Activated effector memory CD4-positive, alpha-beta T cell treated with anti-CD3 and anti-CD28 coated beads, Interleukin-2, amount 50 U/mL, for 16 hours (primary cell): ENCODE measurements at places on chromosomes 1 and 21.

GRCh38 chr1:204883405-204883804, 12.7 kb downstream of the NFASC start:
- no peak for DNase-seq

DNA sequence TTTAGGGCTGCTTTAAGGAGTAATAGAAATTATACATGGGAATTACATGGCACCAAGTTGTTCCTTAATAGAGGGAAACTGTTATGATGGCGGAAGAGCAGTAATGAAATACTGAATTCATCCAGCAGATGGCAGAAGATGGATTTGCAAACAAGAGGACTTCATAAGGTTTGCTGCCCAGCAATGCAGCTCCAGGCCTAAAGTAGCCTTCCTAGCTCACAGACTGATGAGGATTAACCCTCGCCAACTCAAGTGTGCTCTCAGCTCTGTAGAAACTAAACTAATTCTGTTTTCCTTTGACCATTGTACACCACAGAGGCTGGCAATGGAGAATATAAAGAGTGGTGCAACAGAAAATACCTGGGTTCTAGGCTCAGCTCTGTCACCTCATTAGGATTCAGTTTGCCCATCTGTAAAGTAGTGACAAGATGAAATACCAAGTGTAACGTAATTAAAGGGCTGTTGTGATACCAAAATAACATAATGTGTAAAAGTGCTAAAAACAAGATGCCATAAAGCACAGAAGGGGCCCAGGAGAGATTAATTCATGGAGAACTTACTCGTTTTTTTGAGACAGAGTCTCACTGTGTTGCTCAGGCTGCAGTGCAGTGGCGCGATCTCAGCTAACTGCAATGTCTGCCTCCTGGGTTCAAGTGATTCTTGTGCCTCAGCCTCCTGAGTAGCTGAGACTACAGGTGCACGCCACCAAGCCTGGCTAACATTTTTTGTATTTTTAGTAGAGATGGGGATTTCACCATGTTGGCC, 102.4 kb upstream of the SERBP1 start:
- no peak for DNase-seq

DNA sequence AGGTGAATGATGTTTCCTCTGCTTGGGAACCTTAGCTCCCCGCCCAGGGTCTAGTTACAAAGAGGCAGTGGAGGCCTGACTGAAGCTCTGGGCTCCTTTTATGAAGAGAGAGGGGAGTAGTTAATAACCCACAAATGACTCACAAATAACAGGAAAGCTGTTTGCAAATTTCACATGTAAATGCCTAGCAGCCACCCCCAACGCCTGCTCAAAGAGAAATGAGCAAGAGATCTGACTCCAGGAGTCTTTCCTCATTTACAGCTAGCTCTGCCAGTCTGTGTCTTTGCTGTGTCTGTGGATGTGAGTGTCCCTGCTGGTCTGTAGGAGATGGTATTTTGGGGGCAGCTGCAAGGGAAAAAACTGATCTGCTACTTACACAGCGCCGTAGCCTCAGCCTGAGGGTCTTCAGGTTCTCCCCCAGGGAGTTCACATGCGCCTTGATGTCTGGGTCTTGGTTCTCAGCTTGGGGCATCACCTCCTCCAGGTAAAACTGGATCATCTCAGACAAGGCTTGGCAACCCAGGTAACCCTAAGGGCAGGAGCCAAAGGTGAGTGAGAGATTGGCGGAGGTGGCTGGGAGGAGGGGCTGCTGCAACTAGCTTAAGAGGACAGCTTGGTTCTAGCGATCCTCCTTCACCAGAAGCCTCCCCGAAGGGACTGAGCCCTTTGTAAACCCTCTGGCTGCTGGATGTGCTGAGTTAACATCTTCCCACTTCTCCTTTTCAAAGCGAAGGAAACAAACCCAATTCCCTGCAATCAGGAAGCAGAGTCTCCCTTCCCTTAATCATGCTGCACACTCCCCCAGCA, at the start of gene IL19:
Gene IL19, plus strand, starts transcription at position 243 of the 807 bp plus-strand sequence. CDS start 65,890 bp downstream, outside the sequence.
- DNase-seq, result peak; percentile 70

DNA sequence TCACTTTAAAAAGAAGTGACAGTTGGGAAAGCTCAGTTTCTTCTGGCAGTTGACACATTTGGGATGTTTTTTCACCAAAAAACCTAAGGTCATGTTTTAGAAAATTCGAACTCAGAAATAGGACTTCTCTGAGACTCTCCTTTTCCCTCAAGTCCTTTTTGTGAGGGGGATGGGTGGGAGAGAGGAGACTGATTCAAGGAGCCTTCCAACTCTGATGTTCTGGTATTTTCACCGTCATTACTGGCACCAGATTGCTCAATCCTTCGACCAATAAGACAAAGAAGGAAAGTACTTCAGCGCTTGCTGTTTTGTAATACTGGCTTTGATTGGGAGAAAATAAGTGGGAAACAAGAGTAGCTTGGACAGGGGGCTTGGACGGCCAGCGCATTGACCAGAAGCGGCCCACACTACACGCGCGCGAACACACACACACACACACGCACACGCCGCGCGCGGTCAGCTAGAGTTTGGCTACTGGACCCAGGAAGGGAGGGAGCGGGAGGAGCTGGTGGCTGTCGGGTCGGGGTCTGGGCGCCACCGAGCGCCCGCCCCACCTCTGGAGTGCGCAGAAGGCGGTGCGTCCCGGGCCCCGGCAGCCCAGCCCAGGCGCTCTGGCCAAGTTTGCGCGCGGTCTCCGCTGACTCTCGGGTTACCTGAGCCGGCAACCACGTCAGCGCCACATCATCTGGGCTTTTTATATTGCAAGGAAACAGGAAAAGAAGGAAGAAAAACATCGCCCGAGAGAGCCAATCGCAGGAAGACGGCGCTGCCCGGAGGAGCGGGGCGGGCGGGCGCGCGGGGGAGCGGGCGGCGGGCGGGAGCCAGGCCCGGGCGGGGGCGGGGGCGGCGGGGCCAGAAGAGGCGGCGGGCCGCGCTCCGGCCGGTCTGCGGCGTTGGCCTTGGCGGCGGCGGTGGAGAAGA, at the start of gene KCNK1:
Gene KCNK1, plus strand, starts transcription at position 855 of the 921 bp plus-strand sequence. Its CDS starts 66 bp downstream, at position 921.
- peak; percentile 64 for DNase-seq

DNA sequence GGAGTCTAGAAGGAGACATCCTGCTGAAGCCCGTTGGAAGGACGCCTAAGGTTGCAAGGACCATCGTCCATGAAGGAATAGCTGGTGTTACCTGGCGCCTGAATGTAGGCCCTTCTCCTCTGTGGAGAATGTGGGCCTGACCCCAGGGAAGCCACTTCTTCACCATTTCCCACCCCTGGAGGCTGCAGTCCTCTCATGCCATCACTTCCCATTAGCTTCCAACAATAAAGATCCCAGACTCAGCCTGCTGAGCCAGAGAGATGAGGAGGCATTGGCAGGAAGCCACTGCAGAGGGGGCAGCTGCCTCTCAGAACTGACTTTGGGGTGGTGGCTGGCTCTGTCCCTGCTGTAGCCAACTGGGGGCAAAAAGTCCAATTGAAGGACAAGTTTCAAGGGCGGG, 21.3 kb upstream of the KCNE2 start:
- no peak for DNase-seq

DNA sequence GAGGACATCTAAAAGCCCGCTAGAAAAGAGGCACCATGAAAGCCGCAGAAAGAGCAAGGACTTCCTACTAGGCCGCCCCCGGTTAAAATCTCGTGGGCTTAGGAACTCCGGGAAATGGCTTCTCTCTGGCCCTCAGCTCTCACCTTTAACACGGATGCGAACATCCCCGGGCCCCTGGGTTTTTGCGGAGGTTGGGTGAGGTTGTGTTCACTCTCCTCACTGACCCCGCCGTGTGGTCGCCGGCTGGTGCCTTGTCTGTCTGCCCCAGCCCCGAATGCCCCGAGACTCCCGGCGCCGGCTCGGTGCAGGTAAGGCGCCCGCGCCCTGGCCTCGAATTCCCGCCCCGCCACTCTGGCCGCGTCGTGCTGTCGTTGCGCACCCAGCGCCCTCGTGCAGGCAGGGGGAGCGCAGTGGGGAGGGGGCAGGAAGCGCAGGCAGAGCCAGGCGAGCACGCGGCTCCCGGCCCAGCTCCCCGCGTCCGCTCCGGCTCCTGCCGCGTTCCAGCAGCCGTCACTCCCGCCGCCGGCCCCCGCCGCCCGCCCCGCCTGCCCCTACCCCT, at the start of gene SHISAL2A:
Gene SHISAL2A, plus strand, starts transcription at position 437 of the 559 bp plus-strand sequence. CDS start 326 bp downstream, outside the sequence.
- peak; percentile 86 for DNase-seq

DNA sequence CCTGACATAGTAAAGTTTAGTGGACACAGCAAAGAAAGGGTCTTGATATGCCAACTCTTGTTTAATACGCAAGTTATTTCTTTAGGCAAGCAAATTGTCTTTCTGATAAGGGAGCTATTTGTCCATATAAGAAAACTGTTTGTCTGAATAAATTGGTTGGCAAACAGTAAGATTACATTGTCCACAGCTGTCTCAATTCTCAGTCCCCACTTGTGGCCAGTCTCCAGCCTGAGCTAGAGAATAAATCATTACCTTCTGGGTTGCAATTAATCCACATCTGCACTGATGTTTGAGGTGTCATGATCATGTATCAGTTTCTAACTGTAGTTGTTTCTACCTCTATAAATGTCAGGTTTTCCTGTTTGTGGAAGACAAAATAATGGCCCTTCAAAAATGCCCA, 60.0 kb upstream of the TNR start:
- DNase-seq, result no peak

- DNase-seq, result no peak
Observed at GRCh38 chr1:28766532-28767183, 29.9 kb downstream of the YTHDF2 start.

GRCh38 chr1:213244664-213245091, 193.6 kb downstream of the RPS6KC1 start:
- no peak for DNase-seq

- DNase-seq, result no peak
Observed at GRCh38 chr21:37195059-37195458, 72.1 kb downstream of the VPS26C start.

- no peak for DNase-seq
Observed at GRCh38 chr1:18560692-18561091, 70.0 kb upstream of the PAX7 start.

DNA sequence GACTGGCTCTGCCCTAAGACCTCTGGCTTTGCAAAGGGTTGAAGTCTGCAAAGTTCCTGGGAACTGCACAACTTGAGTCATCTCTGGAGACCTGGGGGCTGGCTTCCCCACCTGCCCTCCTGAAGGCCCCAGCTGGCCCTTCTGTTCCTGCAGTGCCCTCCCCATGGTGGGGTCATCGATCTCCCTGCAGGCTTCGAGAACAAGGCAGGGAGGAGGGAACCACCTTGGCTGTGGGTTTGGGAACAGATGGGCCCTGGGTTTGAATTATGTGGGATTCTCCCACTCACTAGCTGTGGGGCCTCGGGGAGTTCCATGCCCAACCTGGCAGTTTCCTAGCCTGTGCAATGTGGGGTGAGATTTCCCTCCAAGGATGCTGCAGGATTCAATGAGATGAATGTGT, 310.2 kb downstream of the PTPRU start:
- no peak for DNase-seq

- no peak for DNase-seq
Observed at GRCh38 chr1:34683616-34684015, 71.2 kb upstream of the GJB5 start.

DNA sequence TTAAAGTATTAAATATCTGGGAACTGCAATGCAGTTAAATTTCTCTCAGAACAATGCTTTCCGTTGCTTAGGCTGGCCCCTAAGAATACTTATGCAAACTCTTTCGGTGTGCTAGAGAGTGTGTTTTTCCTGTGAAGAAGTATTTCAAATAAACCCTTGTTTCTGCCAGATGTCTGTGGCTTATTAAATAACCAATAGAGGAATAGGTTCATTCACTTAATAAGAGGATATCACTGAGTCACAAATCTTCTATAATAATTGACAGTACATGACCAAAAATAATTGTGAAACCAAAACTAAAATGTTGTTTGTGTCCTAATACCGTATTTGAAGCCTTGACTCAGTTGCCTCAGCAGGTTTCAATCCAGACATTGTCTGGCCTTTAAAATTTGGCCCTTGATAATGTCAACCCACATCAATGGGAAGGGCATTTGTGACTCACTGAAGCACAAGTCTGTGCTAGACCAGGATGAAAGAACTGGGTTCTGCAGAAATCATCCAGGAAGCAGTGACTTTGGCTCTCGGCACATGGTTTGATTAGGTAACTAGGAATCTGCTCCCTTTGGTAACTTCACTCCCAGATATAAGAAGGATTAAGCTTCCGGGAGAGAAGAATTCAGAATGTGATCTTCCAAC, 104.2 kb upstream of the BARHL2 start:
- no peak for DNase-seq

GRCh38 chr1:3425486-3426215, 28.8 kb upstream of the ARHGEF16 start:
- DNase-seq, result no peak

DNA sequence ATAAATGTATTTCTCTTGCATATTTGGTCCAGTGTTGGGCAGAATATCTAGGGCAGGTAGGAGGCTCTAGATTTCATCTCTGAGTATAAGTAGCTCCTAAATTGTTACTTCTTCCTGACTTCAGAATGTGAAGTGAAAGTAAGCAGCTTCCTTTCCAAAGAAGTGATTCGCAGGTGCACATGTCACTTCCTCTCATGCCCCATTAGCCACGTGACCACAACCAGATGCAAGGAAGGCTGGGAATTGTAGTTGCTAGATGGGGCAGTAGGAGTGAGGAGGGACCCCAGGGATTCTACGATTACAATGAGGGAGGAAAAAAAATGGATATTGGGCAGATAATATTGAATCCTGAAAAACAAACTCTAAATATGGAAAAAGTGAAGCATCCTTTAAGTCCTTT, 113.2 kb upstream of the CYYR1 start:
- no peak for DNase-seq

- no peak for DNase-seq
Observed at GRCh38 chr1:230191079-230191804, 124.2 kb downstream of the GALNT2 start.

GRCh38 chr1:166036092-166036491, 130.7 kb downstream of the FAM78B start:
- no peak for DNase-seq

DNA sequence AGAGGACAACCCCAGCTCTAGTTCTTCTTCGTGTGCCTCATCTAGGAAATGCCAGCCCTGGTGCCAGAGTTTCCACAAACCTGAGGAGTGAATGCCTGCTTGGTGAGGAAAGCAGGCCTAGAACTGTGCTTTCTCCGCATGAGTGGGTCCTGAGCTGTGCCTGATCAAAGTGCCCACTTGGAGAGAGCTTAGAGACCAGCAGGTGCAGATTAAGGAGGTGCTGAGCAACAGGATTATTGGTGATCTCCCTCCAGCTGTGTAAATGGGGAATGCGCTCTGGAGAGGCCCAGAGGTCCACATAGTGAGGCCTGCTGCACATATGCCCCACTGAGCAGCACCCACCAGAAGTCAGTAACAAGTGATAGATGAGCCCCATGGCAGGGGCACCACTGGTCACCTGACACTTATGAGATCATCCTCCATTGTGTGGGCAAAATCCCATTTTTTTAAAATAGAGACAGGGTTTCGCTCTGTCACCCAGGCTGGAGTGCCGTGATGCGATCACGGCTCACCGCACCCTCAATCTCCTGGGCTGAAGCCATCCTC, 127.2 kb upstream of the ZC3H12A start:
- no peak for DNase-seq

- DNase-seq, result peak; percentile 76
Observed at GRCh38 chr1:92476071-92476631, 10.6 kb downstream of the GFI1 start.

- no peak for DNase-seq
Observed at GRCh38 chr1:197638316-197638715, 137.0 kb downstream of the DENND1B start.

- no peak for DNase-seq
Observed at GRCh38 chr1:186745531-186746146, 65.4 kb upstream of the PTGS2 start.

GRCh38 chr1:21909787-21910503, 27.2 kb downstream of the HSPG2 start:
- DNase-seq, result no peak

GRCh38 chr1:109495738-109496137, 1.8 kb downstream of the CYB561D1 start:
- DNase-seq, result no peak
